ENCODE measurements at places on chromosomes 6 and 20. TPM values are rescaled to one million over a fixed set of nuclear protein-coding genes. Genes with fewer than 3 reads are reported as not detected.

DNA sequence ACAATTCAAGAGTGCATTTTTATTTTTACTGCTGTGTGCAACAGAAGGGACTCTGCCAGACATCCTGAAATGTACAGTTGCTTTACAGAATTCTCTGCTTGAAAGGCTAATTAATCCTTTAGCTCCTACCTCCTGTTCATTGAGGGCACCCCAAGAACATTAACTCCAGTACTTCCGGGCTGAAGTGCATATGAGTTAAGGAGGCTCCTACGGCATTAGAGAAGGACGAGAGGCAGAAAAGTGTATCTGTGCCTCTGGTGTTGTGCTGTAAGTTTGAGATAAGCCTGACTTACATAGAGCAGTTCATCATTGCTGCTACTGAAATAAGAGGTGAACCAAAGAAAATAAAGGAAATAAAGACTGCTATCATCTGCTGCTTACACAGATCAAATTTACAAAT lies 609.3 kb upstream of the ADGRB3 start:
- no peaks in the 10 kb centered on the region for H3K27me3 ChIP-seq
- no peaks in the 10 kb centered on the region for H3K4me1 ChIP-seq
- H3K27ac ChIP-seq = no peak overlapping the region
- no peaks in the 10 kb centered on the region for H3K36me3 ChIP-seq
- no peak overlapping the region for H3K4me3 ChIP-seq

- peak; percentile 84 for DNase-seq
- H3K27ac ChIP-seq = peak overlapping the region; percentile 75
- H3K4me3 ChIP-seq = no peak overlapping the region
These were observed 118.5 kb downstream of the SNX5 start for GRCh38 chr20:17849901-17850683.

DNA sequence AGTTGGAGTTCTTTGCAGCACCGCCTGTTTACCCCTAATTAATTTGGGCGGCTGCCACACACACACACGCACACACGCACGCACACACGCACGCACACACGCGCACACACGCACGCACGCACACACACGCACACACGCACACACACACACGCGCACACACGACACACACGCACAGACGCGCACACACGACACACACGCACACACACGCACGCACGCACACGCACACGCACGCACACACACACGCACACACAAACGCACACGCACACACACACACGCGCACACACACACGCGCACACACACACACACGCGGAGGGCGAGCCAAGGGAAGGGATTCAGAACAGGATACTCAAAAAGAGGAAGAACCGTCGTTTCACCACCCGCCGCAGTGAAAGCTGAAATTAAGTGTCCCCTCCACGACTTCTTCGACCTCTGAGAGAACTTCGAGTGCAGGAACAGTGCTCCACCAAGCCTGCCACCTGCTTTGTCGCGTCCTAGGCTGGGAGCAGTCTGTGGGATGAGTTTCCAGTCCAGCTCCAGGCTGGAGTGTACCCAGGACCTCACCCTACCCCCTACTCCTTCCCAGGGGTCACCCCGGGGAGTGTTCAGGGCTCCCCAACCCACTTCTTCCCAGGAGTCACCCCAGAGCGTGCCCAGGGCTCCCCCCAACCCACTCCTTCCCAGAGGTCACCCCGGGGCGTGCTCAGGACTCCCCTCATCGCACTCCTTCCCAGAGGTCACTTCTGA lies 1.1 kb downstream of the RNASET2 start:
- DNase-seq = peak; percentile 55
- H3K27me3 ChIP-seq = peaks cover 2% of the 10 kb centered on the region

DNA sequence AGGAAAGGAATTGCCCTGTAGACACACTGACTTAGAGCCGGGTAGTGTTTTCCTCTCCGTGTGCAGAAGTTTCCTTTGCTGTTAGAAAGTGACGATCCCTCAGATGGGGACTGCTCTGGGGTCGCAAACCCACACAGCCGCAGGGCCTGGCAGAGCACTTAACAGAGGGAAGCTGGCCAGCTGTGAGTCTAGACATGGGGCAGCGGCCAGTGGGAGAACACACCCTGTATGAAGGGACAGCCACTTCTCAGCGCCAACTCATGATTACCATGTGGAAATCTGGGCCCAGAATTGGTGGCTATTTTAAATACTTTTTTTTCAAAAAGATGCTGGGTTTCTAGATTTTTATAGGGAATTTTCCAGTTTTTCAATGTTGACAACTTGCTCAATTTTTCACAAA lies 39.4 kb downstream of the SLC9A8 start:
- peak overlapping the region; percentile 31 for H3K27ac ChIP-seq
- H3K4me3 ChIP-seq = no peak overlapping the region
- H3K4me1 ChIP-seq = peaks cover 7% of the 10 kb centered on the region
- H3K36me3 ChIP-seq = peaks cover 41% of the 10 kb centered on the region
- DNase-seq = peak; percentile 45

GRCh38 chr6:38346291-38347079 lies 293.2 kb downstream of the BTBD9 start:
- H3K27ac ChIP-seq = no peak overlapping the region
- H3K4me3 ChIP-seq = no peak overlapping the region

DNA sequence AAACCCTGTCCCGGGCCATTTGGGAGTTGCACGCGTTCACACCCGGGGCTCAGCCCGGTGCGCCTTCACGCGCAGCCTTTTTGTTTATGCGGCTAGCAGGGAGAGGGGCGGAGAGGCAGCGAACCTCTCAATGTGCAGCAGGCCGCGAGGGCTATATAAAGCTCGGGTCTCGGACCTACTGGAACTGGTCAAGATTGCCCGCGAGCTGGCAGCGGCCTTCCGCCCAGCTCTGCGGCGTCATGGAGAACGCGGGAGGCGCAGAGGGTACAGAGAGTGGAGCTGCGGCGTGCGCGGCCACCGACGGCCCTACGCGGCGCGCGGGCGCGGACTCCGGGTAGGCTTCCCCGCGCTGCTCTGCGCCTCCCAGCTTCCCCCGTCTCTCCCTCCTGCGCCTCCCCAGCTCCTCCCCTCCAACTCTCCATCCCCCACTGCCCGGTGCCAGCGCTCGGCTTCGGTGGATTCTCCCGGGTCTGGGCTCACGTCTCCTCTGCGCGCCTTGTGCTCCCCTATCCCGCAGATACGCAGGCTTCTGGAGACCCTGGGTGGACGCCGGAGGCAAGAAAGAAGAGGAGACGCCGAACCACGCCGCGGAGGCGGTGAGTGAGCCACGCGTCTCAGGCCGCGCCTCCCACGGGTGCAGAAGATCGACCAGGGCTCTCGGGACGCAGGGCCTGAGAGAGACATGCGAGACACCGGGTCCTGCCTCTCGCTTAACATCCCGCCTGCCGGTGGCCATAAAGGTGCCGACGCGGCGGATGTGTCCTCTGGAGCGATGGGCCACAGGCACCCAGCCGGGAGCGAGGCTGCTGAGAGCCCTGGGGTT lies at the start of gene RIPPLY2:
Gene RIPPLY2, plus strand, starts transcription at position 183 of the 823 bp plus-strand sequence. Its CDS starts 57 bp downstream, at position 240.
- H3K27ac ChIP-seq = no peak within 1 kb of the TSS
- H3K27me3 ChIP-seq = peaks cover 18% of the 10 kb centered on the region

The SMPD2 gene
- total RNA-seq = 5.9 TPM

The C20orf144 gene
- total RNA-seq = 0.04 TPM
